ENCODE measurements at places on chromosomes 4 and X.

DNA sequence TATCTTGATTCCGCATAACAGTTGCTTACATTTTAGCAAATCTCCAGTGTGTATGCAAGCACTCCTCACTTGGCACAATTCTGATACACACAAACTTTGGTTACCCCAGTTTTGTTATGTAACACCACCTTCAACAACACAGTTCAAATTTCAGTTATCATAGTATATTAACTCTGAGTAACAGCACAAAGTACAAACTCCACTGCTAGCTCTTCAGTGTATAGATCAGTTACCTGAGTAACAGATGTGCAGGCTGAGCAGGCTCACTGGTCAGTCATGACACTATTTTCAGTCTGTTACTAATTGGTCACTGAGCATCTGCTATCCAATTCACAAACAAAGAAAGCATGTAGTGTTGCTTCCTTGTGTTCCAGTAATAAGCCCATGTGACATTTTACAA lies 55.4 kb downstream of the PKD2 start:
- no peak for DNase-seq

- no peak for DNase-seq
Measured at GRCh38 chr4:27006646-27007045, 146.0 kb downstream of the STIM2 start.

GRCh38 chrX:132631579-132632232 lies 142.9 kb upstream of the MBNL3 start:
- no peak for DNase-seq

DNA sequence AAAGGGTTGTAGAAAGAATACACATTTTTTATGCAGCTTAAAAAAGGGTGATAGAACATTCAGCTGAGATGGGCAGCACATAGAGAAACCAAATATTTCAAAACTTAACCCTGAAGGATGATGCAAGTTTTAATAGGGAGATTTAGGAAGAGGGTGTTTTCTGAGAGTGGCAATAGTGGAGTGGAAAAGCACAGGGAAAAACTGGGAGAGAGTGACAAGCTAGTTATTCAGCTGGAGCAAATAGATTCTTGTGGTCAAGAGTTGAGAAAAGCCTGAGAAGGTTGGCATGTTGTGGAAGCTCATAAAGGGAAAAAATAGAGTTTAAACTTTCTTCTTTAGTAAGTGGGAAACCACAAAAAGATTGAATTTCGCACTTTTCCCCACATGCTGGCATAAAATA lies 359.6 kb upstream of the PITX2 start:
- DNase-seq, result no peak

GRCh38 chrX:13803116-13803515 lies 13.8 kb downstream of the GPM6B start:
- DNase-seq, result no peak

- no peak for DNase-seq
Measured at GRCh38 chrX:8721536-8721935, 10.4 kb downstream of the ANOS1 start.

DNA sequence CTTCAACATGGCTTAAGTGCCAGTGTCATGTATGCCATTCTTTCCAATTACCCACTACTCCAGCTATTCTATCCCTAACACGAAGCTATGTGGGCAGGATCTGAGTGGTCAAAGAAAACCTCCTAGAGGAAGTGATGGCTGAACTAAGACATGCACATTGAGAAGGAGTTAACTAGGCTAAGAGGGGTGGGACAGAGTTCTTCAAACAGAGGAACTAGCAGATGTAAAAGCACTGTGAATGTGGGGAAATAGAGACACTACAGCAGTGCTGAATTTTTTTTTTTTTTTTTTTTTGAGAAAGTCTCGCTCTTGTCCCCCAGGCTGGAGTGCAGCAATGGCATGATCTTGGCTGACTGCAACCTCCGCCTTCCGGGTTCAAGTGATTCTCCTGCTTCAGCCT lies 6.2 kb downstream of the JCHAIN start:
- no peak for DNase-seq

DNA sequence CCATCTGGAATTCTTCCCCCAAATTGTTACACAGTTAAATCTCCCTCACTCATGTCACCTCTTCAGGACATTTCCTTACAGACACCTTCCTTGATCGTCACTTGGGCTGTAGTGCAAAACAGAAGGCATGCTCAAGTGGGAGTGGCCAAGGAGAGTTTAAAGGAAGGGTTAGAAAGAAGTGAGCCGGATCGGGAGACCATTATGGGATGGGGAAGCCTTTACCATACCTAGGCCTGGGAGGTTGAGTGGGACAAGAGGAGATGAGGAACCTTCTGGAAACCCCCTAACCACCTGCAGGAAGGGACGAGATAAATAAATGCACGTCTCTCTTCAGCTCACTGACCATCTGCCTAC lies 102.7 kb downstream of the UCHL1 start:
- DNase-seq, result no peak

DNA sequence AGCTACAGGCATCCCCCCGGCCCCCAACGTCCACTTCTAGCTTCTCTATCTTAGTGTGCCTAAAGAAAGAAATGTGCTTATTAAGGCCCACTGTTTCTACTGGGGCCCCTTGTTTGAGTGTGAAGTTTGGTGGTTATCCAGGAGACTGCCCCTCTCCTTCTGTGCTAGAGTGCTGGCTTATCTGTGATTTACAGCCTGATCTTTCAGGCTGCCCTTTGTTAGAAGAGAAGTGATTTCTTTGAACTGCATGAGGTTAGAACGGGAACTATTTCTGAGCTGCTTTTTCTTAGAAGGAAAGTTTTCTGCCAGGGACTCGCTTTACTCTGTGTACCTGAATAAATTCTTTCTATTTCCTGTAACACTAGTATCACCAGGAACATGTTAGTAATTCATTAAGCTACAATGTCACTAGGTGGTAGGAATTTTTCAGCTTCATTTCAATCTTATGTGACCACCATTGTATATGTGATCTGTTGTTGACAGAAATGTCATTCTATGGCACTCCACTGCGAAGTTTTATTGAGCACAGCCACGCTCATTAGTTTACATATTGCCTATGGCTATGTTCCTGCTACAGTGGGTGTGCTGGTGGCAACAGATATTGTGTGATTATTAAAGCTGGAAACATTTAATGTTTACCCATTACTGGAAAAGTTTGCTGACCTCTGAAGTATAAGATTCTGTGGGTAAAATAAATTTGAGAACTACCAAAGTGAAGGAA lies 193.8 kb upstream of the CXorf51B start:
- DNase-seq, result no peak

DNA sequence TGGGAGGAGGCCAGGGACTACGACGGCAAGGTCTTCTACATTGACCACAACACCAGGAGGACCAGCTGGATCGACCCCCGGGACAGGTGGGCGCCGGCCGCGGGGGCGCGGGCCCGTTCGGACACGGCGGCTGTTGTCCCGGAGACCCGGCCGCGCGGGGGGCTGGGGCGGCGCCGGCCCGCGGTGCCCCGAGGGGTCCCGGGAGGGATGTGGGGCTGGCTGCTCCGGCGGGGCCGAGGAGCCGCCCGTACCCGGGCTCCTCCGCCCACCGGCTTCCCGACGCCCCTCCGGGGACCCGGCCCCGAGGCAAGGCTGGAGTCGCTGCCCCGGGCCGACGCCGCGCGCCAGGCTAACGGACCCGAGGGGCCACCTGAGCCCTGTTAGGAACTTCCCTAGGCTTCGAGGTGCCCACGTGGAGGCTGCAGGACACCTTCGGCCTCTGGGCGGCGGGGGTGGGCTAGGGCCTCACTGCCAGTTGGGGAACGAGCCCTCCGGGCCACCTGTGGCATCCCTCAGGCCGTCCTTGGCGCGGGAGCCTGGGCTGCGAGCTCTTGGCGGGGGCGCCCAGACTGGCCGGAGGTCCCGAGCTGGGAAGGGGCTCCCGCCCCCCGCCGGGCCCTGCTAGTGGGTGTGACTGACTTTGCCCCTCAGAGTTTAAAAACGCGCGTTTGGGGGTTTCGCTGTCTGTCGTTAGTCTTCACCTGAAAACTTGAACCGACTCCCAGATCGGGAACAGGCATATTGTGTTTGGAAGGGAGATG lies 660 bp downstream of the WWC2 start:
- DNase-seq, result no peak

GRCh38 chr4:56746639-56747038 lies 65.5 kb upstream of the HOPX start:
- no peak for DNase-seq

GRCh38 chrX:48997865-48998264 lies 4.2 kb downstream of the GRIPAP1 start:
- no peak for DNase-seq

DNA sequence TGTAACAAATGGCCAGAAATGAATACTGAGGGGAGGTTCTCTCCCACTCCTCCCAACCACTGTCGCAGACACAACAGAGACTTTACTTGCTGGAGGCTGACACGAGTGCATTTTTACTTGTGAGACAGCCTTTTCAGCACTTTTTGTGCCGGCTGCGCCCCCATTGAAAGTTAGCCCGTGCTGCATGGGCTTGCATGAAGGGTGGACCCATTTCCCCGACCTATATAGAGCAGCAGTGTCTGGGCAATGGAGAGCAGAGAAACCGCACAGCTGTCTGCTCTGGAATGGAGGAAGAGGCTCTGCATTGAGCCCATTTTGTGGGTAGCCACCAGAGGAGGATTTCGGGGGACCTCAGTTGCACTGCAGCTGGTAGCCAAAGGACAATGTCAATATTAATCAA lies 208.8 kb downstream of the UGT8 start:
- DNase-seq, result no peak

DNA sequence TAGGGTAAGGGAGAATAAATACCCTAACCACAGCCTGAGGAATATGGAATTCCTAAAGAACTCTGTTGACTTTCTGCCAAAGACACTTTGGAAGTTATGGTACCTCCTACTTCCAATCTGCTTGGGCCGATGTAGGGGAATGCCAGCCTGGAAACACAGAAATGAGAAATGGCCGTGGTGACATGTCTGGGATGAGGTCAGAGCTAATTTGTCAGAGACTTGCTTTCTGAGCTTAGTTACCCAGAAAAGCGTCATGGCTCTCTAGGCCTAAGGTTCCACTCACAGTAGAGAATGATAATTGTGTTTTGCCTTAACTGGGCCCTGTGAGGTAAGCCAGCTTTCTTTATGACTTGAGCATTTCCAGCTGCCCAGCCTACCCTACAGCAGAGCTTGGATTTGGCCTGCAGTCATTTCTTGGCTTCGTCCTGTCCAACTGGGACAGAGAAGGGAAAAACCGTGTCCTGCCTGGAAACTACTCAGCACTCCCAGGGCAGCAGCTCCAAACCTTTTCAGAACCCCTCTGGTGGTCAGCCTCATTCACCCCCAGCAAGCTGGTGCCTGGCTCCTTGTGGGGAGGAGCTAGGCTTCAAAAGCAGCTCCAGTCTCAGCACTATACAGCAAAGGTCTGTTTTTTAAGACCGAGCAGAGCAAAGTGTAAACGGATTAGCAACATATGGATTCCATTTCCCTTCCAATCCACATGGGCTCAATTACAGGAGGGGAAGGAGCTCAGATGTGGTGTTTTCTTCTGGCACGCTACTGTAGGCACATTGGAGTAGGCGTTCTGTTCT lies 92.3 kb downstream of the RLIM start:
- DNase-seq, result no peak

Measured in NCI-H524 treated with DMSO at 0.1 percent for 48 hours (cell line).